ENCODE measurements at places on chromosomes 3 and 15.

DNA sequence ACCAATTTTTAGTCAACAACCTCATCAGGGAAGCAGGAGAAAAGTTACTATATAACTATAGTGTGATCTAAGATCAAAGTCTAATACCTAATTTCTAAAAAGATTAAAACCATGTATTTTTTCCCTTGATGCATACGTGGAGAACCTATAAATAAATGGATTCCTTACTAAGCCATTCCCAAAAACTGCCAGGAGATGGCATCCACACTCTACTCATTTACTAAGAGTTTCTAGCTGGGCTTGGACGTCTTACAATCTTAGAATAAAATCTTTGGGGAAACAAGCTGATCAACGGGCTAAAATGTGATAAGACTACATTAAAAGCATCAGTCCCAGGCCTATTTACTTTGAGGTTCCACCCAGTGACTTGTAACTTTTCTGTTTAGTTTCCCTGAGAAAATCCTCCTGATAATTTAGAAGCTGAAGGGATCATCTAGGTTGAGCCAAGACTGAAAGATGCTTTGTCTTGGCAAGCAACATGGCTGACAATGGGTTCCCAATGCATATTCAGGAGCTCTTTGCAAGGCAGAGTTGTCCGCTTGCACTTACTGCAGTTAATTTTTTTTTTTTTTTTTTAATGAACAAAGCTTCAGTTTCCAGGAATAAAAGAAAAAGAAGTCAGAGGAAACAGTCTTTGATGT is 85.5 kb upstream of the FGF12 start:
- no peak for DNase-seq

DNA sequence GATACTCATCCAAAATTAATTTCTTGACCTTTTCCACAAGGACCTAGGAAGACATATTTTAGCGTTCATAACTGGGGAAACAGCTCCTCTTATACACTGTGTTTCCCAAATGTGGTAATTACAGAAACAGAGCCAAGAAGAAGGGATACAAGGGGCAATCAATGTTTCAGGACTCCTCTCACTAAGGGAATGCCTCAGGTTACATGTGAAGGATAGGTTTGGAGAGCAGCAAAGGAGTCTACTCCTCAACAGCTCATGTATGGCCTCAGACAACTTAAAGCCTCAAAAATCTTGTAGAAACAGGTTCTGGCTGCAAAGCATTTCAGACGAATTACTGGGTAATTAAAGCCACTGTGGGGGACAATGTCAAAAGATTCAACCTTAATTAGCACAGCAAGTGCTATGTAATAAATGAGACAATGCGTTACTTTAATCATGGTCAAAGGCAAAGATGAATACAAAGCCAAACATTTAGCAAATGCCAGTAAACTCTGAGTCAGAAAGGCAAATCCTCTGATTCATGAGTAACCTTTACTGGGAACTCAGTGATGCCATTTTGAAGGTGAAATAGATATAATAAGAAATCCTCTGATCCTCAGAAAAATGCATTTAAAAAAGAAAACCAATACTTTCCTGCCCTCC is 1111.2 kb downstream of the TUSC7 start:
- DNase-seq = no peak

DNA sequence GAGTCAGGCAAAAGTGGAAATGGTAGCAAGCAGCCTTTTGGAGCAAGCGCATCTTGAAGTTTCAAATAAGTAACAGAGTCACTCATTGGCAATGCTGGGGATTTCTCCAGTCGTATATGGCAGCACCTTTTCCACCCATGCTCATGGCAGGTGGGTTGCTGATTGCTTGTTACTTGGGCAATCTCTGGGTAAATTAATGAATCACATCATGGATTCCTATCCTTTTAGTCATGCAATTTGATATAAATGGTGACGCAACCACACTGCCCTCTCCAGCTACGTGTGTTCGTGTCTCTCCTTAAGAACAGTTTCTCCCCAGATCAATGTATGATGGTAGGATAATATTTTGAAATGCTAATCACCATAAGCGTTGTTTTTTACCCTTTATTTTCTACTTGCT is 339.9 kb upstream of the KCNH8 start:
- DNase-seq = no peak

GRCh38 chr3:9231937-9232336 is 17.5 kb downstream of the SRGAP3 start:
- no peak for DNase-seq

DNA sequence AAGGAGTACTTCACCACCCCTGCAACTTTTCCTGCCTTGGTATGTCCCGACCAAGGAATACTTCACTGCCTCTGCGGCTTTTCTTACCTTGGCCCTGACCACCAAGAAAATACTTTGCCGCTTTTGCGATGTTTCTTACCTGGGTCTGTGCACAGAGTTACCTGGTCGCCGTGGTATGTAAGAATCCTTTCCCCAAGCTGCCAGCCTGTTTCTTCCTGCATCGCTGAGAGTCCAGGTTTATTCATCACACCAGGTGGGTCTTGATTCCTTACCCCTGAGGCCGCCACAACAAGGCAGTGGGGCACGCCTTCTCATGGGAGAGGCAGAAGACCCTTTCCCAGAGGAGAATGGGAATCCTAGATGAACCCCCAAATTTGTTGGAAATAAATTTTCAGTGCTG is 511.3 kb downstream of the EDEM1 start:
- no peak for DNase-seq

DNA sequence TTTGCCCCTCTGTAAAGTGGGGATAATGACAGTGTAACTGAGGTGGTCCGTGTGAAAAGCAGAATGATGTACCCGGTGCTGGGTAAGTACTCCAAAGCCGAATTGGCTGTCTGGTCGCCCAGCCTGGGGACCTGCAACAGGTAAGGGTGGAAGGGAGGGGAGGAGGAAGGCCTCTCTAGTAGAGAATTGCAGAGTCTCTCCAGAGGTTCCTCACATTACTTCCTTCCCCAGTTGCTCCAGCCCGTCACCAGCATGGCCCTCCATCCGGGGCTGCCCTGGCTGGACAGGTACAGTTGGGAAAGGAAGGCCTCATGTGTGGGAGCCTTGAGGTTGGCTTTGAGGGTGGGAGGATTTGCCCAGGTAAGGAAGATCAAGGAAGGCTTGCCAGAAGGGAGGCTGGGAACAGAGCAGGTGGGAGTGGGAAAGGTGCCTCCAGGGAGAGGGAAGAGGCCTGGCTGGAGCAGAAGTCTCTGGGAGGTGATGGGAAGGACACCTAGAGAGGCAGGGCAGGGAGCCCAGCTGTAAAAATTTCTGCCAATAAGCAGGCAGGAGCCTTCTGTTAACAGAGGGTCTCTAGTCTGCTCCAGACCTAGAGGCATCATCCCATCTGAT is 1.7 kb upstream of the PSTPIP1 start:
- DNase-seq = no peak

DNA sequence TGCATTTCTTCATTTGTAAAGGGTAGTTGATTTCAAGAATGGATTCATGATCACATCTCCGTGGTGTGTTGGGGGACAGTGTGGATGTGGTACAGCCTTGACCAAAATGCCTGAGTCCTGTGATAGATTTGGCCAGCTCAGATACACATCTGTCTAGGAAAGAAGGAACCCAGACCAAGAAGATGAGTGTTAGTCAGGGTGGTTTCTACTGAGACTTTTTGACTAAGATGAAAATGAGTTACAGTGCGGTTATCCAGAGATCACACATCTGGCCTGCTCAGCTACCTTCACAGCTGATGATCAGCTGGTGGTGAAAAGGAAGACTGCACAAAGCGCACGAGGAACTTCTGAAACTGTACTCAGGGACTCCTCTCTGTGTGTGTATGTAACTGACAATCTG is 68.0 kb downstream of the FNDC3B start:
- no peak for DNase-seq

DNA sequence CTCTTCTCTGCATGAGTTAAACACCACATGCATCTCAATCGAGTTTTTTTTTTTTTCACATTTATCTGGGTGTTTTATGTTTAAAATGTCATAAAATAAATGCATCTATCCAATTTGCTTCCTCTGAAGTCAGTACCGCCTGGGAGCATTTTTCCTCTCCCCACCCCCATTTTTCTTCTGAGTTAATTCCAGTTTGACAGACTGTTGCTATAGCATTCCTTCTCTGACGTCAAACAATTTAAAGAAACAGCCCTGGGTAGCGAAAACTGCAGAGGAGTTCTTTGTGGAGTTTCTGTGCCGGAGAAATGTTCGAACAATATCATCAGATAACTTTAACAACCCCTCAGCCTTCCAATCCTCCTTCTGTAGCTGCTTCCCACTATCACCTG is 900 bp upstream of the GNB4 start:
- no peak for DNase-seq

DNA sequence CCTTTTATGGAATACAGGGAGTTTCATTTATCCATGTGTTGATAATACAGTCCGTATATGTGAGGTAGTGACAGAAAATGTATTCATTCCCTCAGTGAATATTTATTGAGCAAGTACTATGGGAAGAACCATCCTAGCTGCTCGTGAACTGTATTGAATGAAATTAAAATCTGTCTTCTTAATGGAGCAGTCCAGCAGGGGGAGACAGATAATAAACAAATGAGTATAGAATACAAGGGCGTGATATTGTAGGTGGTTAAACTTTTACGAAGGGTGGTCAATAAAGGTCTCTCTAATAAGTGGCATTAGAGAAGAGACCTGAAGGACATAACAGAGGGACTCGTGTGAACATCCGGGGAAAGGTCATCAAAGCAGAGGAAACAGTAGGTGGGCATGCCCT is 62.7 kb upstream of the OSTN start:
- DNase-seq = no peak

- peak; percentile 98 for DNase-seq
Measured at GRCh38 chr3:120093911-120094775, at the start of gene GSK3B. Gene GSK3B (minus strand): TSS chr3:120094447. CDS start chr3:120093434, 1,013 bp downstream.

DNA sequence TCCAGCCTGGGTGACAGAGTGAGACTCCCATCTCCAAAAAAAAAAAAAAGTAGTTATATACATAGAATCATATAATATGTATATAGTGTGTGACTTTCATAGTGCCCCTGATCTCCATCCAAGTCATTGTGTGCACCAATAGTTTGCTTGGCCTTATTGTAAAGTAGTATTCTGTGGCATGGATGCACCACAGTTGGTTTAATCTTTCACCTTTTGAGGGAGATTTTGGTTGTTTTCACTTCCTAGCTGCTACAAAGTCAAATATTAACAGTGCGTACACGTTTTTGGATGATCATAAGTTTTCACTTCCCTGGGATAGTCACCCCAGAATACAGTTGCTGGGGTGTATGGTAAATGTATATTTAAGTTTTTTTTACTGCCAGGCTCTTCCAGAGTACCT is 162.8 kb downstream of the PTPRG start:
- DNase-seq = no peak

GRCh38 chr15:100602823-100603393 is 519 bp downstream of the ASB7 start:
- DNase-seq = no peak

DNA sequence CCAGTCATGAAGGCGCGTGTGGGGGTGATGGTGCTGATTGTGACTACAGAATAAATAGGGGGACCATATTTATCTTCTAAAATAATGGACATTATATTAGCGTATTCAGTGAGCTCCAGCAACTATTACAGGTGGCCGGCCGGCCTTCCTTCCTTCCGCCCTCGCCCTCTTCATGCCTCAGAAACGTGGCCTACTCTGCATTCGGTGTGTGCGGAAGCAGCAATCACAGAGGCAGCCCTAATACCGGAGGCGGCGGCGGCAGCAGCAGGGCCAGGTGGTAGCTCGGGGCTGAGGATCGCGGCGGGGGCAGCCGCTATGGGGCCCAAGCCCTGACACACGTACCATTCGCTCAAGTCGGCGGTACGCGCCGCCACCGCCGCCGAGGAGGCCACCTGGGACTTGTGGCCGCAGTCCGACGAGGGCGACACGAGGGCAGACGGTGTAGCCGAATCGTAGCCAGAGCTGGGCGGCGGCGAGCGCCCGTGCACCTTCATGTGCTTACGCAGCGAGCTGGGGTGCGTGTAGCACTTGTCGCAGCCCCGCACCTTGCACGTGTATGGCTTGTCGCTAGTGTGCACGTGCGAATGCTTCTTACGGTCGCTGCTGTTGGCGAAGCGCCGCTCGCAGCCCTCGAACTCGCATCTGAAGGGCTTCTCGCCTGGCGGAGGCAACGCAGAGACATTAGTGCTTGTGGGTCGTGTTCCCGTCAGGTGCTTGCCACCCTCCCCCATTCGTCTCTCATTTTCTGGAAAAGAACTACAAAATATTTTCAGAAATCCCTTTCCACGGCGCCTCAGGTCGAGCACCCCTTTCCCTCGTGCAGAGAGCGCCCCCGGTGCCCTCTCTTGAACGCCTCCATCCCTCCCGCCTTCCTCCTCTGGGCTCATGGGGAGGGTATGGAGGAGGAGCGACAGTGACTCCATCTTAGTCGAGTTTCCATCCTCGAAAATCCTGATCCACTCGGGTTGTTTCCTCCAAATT is 15.5 kb downstream of the ZIC4 start:
- DNase-seq = no peak

DNA sequence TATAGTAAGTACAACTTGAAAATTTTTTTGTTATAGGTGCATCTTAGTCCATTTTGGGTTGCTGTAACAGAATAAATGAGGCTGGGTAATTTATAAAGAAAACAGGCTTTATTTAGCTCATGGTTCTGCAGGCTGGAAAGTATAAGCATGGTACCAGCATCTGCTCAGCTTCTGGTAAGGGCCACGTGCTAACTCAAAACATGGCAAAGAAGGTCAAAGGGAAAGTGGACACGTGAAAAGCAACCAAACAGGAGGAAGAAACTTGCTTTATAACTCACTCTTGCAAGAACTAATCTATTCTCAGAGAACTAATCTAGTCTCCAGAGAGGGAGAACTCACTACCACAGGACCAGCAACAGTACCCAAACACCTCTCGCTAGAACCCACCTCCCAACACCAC is 9.1 kb downstream of the HDGFL3 start:
- DNase-seq = no peak

DNA sequence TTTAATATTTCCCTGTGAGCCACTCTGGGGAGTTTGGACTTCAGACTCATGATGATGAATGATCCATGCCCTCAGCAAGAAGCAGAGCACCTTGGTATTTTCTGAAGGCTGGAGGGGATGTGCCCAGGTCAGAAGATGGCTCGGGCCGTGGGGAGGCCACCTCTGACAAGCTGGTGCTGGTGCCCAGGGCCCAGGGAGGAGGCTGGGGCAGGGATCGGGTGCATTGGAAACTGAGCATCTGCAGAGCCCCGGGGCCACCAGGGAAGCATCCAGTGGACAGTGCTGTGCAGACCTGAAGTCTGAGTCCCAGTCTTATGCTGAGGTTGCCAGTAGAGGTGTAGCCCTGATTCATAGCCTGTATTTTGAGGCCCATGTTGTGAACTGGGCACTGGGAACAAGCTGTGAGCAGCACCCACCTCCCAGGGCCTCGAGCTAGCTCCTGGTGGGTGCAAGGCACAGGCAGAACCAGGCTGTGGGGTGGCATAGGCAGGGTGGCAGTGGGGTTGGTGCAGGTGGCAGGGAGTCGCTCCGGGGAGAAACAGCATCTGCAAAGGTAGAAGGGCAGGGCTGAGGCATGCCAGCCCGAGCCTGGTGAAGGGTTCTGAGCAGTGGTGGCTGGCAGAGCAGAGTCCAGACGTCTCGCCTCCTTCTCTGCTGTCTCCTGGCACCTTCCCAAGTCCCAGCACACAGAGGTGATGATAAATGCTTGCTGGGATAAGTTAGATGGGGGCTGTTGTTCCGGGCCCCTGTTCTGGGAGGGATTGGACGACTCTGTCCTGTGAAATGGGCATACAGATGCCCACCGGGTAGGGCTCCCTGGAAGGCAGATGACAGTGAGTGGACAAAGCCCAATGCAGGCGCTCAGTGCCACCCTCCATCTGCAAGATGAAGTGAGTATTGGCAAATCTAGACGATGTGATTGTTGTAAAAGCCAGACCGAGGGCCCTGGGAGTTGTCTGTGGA is 10.6 kb downstream of the DNAJB8 start:
- DNase-seq = no peak
